ENCODE measurements at places on chromosomes 16 and 17.

- DNase-seq: no peak
These were observed 13.5 kb downstream of the CCDC40 start for GRCh38 chr17:80049986-80050385.

DNA sequence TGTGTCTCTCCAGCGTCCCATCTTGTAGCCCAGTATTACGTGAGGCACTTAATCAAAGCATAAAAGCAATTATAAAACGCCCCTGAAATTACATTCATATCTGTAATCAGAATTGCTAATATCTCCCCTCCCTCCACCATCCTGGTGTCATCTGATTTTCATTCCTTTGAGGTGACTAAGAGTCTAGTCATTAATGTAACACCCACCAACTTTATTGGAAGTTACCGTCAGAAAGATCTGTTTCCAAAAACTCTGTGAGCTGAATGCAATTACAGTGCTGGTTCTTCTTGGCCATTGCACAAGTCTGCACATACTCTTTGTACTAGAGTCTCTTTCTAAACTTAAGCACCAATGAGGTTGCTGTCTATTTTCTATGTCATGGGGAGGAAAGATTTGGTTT, 12.5 kb upstream of the MAF start:
- DNase-seq: no peak

DNA sequence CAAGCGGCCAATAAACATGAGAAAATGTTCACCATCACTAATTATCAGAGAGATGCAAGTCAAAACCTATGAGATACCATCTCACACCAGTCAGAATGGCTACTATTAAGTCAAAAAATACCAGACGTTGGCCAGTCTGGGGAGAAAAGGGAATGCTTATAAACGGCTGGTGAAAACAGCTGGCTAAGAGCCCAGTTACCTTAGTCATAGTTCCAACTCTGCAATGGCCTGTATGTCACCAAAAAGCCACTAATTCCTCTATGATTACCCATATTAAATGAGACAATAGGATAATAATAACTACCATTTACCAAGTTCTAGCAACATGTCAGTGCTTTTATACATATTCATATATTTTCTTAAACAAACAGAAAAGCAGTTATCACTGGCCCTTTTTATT, 42.9 kb upstream of the CDRT4 start:
- peak; percentile 47 for DNase-seq

- DNase-seq: no peak
These were observed 5.3 kb downstream of the AANAT start for GRCh38 chr17:76472726-76473125.

DNA sequence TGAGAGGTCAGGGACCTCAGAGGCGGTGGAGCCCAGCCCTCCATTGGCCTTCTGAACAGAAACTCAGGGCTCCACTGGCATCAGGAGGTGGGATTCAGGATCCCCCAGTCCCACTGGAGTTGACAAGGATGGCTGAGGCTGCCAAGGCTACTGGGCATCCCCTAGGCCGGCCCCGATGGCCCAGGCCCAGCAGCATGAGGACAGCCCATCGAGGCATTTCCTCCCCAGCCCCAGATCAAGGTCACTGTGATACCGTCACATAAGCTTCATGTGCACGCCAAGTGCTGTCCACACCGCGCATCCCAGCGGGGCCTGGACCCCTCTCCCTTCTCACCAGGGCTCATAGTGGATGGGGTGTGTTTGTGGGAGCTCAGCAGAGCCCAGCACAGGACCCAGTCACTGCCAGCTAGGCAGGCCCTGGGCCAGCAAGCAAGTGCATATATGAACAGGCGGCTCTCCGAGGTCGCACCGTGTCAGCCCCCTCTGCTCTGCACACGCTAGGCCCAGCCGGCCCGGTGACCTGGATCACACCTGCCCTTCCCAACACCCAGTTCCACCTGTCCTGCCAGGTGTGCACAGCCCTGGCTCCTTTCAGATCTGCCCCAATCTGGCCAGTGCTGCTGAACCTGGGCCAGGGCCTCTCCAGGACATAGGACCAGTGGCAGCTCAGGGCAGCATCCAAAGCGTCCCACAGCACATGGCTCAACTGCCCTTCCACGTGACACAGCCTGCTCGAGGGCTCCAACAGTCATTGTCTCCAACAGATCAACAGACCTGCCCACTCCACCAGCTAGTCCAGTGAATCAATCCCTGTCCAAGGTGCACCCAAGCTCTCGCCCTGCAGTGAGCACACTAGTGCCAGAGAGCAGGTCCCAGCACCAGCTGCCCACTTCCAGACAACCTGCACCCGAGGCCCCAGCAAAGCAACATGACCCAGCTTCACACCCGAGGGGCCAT, 32.8 kb upstream of the RASD1 start:
- no peak for DNase-seq

GRCh38 chr17:45965812-45966211, 33.2 kb upstream of the STH start:
- DNase-seq: no peak

DNA sequence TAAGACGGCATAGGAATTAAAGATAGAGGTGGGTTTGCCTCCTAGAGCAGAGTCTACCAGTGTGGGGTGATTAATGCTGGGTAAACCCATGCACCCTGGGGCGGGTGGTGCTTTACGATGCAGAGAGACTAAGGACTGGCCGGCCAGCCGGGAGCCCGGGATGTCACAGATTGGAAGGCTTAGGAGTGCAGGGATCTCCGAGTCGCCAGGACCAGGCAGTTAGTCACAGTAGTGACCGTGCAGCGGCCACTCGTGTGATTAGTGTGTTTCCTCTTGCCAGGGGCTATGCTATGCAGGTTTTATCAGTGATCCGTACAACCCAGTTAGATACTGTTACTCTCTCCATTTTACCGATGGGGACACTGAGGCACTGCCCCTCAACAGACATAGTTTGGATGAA, 10.4 kb downstream of the CMIP start:
- no peak for DNase-seq

GRCh38 chr16:54875443-54875842, 55.2 kb upstream of the IRX5 start:
- no peak for DNase-seq

- DNase-seq: no peak
These were observed 22.6 kb downstream of the CNTNAP1 start for GRCh38 chr17:42704837-42705494.

DNA sequence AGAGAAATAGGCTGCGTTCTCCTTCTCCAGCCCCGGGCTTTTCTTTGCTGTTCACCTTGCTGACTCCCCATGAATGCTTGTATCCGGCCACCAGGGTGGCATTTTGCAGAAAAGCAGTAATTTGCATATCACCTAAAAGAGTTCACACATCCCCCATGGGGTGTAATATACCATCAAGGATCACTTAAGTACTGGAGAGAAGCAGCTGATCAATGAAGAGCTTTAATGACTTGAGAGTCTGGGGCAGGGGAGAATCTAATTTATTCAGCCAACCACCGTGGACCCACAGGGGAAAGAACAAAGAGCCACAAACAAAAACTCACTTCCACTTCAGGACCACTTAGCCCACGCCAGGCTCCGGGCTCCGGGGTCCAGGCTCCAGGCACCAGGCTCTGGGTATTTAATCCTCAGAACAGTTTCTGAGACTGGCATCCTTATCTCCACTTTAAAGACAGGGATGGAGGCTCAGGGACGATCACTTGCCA, 33.9 kb upstream of the SEC14L1 start:
- DNase-seq: no peak

DNA sequence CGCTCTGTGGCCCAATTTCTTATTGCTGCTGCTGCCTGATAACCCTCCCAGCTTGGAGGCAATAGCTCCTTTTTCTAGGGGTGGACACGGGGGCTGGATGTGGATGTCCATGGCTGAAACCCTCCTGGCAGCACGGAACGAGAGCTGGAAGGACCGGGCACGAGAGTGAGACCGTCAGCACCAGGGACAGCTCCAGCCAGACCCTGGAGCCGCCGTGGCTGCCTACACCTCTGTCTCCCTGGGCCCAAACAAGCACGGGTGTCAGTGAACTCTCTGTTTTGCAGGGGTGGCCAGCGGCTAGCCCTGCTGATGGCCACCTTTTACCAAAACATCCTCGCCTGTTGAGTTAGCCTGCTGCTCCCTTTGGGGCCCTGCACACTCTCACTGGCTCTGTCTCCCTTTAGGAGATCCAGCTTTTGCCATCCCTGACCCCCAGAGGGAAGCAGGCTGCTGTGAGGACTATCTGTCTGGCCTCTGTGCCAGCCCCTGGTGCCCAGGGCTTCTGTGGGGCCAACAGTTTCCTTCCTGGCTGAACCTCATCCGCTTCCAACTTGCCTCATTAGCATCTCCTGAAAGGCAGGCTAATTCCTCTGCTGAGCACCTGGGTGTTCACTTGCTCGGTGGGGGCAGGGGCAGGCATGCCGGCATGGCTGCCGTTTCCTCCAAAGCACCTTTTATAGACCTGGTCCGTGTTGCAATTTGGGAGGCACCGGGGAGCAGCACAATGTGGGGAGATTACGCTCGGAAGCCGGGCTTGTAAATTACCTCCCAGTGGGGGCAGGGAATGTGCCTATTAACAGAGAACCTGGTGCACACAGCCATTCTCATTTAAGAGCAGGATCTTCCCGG, 118.1 kb downstream of the ENGASE start:
- peak; percentile 82 for DNase-seq

GRCh38 chr17:76032073-76032779, 5.1 kb upstream of the EVPL start:
- no peak for DNase-seq

DNA sequence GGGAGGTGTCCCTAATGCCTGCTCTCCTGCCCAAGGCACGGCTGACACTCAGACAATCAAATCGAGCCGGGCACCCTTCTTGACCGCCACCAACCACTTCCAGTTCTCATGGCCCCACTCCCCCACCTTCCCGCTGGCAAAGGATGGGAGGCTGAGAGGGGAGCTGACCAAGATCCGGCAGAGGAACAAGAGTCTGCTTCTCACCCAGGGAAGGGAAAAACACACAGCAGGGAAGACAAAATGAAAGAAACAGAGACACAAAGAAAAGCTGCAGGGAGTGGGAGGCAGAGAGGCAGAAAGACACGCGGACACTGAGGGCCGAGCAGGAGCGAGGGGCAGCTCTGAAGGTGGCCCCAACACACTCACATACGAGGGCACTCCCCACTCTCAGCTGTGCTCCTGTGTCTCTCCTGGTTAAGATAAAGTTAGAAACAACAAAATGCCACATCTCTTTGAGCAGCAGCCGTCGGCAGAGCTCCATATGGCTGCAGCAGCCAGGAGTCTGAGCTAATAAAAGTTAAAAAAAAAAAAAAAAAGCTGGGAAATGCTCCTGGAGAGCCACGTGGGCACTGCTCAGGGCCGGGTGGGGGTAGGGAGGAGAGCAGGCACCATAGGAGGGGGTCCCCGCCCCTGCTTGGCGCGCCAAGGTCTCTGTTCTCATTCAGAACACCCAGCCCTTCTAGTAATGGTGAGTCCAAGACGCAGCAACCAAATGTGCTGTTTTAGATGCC, 7.4 kb downstream of the LRRC75A start:
- no peak for DNase-seq

GRCh38 chr17:29838961-29839360, 91.1 kb downstream of the SSH2 start:
- DNase-seq: peak; percentile 8

GRCh38 chr17:61504697-61505096, 52.5 kb downstream of the TBX4 start:
- peak; percentile 72 for DNase-seq

GRCh38 chr17:43411369-43411677, 12.5 kb downstream of the ARL4D start:
- no peak for DNase-seq

GRCh38 chr17:77449908-77450741, 309.4 kb downstream of the SEC14L1 start:
- DNase-seq: peak; percentile 74

- no peak for DNase-seq
These were observed 2.9 kb downstream of the HEXIM1 start for GRCh38 chr17:45150911-45151809.

DNA sequence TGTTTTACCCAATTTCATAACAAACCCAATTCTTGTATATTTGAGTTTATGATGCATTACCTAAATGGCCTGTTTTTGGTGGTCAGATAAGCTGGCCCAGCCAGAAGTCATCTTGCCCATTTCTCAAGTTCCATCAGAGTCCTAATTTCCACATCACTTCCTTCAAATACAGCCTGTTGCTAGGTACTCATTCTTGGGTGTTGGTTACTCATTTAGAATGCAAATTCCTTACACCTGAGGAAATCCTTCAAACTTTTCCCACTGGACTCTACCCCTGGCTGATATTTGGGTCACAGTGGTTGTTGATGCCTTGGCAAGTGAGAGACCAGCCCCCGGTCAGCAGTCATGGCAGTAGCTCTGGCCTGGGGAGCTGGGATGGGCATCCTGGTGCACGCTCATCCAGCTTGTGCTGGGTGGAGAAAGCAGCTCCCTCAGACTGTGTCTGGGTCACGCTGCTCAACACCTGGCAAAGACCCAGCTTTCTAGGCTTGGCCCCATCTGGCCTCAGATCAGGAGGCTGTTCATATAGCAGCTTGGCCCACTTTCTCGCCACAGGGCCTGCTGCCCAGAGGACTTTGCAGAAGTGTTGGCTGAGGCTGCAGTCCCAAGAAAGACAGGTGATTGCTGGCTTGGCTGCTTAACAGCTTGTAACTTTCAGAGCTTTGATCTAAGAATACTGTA, 25.8 kb downstream of the WSB1 start:
- peak; percentile 67 for DNase-seq

DNA sequence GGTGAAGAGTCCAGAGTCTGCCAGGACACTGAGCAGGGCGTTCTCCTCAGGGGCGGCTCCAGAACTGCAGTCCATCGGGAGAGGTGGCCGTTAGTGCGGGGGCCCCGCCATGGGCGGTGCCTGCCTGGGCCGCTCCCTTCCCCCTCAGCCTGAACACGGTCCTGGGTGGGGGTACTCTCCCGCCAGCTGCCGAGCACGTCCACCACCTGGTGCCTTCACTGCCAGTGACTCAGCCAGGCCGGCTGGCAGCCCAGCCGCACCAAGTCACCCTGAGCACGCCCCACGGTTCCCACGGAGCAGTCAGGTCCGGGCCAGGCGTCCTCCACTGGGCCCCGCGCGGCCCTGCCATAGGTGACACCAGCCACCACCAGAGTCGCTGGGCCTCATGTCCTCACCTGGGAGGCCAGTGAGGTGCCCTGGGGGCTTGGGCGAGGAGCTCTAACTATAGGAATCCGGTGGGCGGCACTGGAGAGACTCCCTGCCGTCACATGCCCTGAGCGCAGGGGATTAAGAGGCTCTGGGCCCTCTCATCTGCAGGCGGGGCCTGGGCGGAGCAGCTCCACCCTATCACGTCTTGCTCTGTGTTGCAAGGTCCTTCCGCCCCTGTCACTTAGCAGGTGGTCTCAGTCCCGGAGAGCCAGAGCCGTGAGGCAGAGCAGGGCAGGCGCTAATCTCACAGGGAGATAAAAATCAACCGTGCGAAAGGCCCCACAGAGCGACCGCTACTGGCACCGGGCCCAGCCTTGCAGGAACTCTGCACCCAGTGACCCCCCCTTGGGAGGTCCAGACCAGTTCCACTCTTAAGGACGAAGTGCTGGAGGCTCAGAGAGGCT, 14.3 kb downstream of the PIEZO1 start:
- no peak for DNase-seq

- DNase-seq: no peak
These were observed 239.1 kb upstream of the TOX3 start for GRCh38 chr16:52786091-52786490.

DNA sequence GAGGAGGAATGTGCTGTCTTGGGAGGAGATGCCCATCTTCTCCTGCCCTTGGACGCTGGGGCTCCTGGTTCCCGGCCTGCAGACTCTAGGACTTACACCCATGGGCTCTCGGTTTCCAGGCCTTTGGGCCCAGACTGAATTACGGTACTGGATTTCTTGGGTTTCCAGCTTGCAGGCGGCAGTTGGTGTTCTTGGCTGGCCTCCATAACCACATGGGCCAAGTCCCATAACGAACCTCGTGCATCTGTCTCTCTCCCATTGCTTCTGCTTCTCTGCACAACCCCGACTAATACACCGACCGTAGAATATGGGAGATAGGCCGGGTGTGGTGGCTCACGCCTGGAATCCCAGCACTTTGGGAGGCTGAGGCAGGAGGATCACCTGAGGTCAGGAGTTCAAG, 162.6 kb downstream of the SDK2 start:
- no peak for DNase-seq
